ENCODE measurements at places on chromosomes 11 and 22.

- DNase-seq = no peak
These were observed 87.2 kb downstream of the LARGE2 start for GRCh38 chr11:46009647-46010046.

GRCh38 chr11:47913529-47914244 lies 65.5 kb upstream of the NUP160 start:
- DNase-seq = no peak

GRCh38 chr11:824942-825341 lies 2.8 kb upstream of the CRACR2B start:
- no peak for DNase-seq

DNA sequence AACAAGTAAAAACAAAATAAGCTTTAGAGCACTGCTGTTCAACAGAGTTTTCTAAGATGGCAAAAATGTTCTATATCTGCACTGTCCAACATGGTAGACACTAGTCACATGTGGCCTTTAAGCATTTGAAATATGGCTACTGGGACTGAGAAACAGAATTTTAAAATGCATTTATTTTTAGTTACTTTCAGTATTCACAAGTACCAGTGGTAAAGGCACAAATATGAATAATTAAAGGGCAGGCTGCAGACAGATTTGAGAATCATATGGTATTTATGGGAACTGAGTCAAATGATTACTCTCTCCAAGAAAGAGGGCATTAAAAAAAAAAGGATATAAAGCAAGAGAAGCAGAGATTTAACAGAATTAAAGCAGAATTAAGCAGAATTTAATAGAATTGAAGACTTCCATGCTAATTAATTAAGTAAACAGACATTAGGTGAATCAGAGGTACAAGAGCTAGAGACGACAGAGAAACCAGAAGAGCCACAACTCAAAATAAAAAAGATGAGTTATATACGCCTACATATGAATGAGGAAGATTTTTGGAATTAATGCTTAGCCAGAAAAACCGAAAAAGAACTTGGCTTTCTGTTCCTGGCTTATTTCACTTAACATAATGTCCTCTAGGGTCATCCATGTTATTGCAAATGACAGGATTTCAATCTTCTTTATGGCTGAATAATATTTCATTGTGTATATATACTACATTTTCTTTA lies 160.4 kb downstream of the ATG16L2 start:
- no peak for DNase-seq

- DNase-seq = no peak
These were observed 924 bp downstream of the YPEL1 start for GRCh38 chr22:21734540-21735199.

GRCh38 chr11:2483426-2483825 lies 38.6 kb downstream of the KCNQ1 start:
- DNase-seq = no peak

GRCh38 chr22:44944883-44945601 lies 64.8 kb downstream of the PHF21B start:
- DNase-seq = no peak

- DNase-seq = no peak
These were observed 19.2 kb downstream of the ASCL2 start for GRCh38 chr11:2251138-2251537.

- no peak for DNase-seq
These were observed 80.0 kb downstream of the TP53I11 start for GRCh38 chr11:44870615-44871176.

- no peak for DNase-seq
These were observed 28.9 kb downstream of the RAB39A start for GRCh38 chr11:107957109-107957588.

GRCh38 chr11:131808470-131808869 lies 438.1 kb downstream of the NTM start:
- DNase-seq = no peak

DNA sequence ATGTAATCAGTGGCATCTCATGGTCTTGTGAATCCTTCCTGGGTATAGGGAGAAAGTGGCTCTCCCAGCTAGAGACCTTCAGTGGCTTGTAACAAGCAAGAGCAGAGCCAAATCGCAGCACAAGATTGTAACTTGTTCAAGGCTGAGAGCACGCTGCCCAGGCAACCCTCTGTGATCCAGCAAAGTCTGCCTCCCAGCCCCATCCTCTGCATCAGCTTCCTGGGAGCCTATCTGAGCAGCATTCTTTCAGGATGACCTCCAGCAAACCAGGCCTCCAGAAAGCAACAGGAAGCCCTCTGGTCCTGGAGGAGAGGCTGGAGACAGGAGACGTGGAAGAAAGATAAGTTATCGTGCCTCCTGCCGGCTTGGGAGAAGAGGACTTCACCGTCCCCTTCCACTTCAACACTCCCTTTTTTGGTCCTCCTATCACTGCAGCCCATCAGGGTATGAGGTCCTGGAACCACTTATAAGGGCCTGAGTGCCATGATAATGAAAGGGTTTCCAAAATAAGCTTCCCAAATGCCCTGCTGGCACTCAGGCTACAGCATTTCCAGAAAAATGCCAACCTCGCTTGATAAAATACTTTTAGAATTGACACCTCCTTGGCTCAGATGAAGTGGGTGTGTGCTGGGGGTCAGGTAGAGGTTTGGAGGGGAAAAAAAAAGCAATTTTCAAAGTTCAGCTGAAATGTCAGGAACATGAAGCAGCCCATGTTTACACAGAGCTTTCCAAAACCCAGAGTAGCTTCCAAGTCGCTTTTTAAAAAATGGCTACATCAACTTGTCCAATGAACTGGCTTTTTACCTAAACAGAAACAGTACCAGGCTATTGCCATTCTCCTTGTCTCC lies 80.2 kb downstream of the PLEKHA7 start:
- no peak for DNase-seq

- DNase-seq = no peak
These were observed 28.4 kb upstream of the TXNRD2 start for GRCh38 chr22:19970031-19970478.

- no peak for DNase-seq
These were observed 17.7 kb upstream of the FNBP4 start for GRCh38 chr11:47784785-47785381.

GRCh38 chr11:80204021-80204420 lies 763.2 kb upstream of the TENM4 start:
- no peak for DNase-seq
